Keratinocyte (primary cell): ENCODE measurements at places on chromosomes 7 and 10. TPM values are rescaled to one million over a fixed set of nuclear protein-coding genes. Genes with fewer than 3 reads are reported as not detected.

GNB2 gene
- polyA plus RNA-seq = 87.2 to 216 TPM (median 126 TPM) in 3 replicates

H2BK1 gene
- not detected in 3 replicates for polyA plus RNA-seq

MPP7 gene
- polyA plus RNA-seq = 4.9 to 6.5 TPM (median 6.3 TPM) in 3 replicates

ZNF655 gene
- polyA plus RNA-seq = 46.2 to 71.1 TPM (median 59.6 TPM) in 3 replicates

EBLN1 gene
- not detected in 3 replicates for polyA plus RNA-seq

ALKBH4 gene
- polyA plus RNA-seq = 3.1 to 5.5 TPM (median 3.7 TPM) in 3 replicates

PSD gene
- polyA plus RNA-seq = 0.10 to 0.81 TPM (median 0.11 TPM) in 3 replicates

GATAD1 gene
- 13.0 to 16.5 TPM (median 13.5 TPM) in 3 replicates for polyA plus RNA-seq

FGFR2 gene
- 12.8 to 23.9 TPM (median 20.6 TPM) in 3 replicates for polyA plus RNA-seq

OR6B1 gene
- polyA plus RNA-seq = not detected in 3 replicates

PFKFB3 gene
- polyA plus RNA-seq = 14.0 to 21.3 TPM (median 18.6 TPM) in 3 replicates

ZNF107 gene
- polyA plus RNA-seq = 2.9 to 5.5 TPM (median 3.8 TPM) in 3 replicates

SLC16A9 gene
- polyA plus RNA-seq = 2.1 to 4.5 TPM (median 2.8 TPM) in 3 replicates

EN2 gene
- 0.05 to 0.14 TPM (median 0.09 TPM) in 3 replicates for polyA plus RNA-seq

GRCh38 chr7:28904578-28905048, 53.5 kb downstream of the TRIL start:
- DNase-seq = no peak

DNA sequence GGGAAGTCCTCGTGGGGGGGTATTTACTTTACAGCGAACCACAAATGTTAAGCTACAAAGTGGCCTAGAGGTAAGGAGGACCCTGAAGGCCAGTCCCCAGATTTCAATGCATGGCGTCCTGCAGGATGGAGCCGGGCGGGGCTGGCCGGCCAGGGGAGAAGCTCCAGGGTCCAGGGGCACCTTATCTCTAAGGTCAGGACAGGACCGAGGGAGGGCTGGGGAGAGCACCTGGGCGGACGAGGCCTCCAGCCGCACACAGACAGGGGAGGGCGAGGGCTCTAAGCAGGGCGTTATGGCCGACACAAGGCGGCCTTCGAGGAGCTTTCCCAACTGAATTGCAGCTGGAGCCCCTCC, 96.4 kb upstream of the DIP2C start:
- DNase-seq = no peak

GRCh38 chr7:134083766-134084487, 43.2 kb upstream of the LRGUK start:
- no peak for DNase-seq

DNA sequence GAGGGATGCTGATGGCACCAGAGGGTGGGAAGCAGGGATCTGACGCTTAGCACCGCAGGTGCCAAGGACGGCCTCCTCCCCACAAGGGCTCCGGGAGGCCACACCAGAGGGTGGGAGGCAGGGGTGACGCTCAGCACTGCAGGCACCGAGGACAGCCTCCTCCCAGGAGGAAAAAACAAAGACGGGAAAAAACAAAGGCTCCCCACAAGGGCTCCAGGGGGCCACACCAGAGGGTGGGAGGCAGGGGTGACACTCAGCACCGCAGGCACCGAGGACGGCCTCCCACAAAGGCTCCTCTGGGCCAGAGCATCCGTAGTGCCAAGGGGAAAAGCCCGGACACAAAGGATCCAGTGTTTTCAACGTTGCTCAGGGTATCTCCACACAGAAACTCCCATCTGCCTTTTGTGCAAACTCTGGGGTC, 25.6 kb downstream of the DIP2C start:
- no peak for DNase-seq

GRCh38 chr10:70223728-70224127, 9.5 kb downstream of the PPA1 start:
- no peak for DNase-seq

- no peak for DNase-seq
These were observed 8.4 kb downstream of the PRKAG2 start for GRCh38 chr7:151868396-151869108.

- no peak for DNase-seq
These were observed 274.0 kb downstream of the DNAJB6 start for GRCh38 chr7:157610671-157611295.

DNA sequence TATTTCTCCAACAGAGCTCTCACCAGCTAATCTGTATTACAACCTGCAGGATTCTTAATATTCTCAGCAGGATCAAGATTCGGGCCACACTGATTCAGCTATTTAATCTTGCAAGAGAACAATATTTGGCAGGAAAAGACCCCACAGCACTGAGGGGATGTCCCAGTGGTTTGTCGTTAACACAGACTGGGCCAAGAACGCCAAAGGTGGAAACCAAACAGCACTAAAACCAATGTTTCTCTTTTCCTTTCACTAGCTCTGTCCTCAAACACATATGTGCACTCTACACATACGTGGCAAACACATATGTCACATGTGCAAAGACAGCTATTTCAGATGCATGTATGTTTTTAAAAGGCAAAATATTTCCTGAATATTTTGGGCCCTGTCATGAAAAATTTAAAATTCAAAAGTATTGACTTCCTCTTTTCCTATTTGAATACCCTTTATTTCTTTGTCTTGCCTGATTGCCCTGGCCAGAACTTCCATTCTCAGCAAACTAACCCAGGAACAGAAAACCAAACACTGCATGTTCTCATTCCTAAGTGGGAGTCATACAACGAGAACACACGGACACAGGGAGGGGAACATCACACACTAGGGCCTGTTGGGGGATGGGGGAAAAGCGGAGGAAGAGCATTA, 51.7 kb upstream of the NEBL start:
- DNase-seq = no peak

DNA sequence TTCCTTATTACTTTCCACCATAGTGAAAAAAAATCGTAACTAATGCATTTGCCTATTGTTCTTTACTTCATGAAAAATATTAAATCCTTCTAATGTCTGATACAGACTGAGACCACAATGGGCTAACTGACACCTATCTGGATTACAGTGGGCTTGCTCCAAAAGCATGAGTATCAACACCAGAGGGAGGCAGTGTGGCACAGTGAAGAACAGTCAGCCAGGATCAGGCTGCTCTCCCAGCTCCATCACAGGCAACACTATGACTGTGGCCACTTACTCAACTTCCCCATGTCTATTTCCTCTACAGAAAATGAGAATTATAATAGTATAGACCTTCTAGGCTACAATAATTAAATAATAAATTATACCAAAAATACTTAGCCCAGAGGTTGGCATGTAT, 97.2 kb downstream of the SLC25A13 start:
- DNase-seq = no peak

DNA sequence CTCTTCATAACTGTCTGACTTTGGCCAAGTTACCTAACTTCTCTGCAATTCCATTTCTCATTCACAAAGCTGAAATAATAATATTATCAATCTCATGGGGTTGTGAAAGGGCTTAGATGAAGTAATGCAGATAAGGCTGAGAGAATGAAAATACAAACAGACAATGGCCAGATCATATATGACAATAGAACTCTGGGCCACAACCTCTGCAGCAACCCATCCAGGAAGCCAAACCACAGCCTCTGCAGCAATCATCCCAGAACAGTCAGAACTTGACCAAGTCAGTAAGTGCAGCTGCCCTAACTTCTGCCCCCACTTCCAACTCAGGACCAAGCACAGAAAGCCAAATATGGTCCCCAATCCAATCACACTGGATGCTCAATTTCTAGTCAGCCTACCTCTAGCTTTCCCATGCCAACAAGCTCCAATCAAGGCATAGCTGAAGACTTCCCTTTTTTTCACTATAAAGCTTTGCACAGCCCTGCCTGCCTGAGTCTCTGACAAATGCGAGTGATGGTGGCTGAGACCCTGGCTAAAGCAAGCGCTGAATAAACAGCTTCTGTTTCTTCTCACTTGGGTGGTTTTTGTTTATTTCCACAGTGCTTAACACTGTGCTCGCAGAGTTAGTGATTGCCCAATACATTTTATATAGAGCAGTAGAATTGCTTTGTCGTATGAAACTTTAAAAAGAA, 34.8 kb upstream of the TNPO3 start:
- DNase-seq = no peak

DNA sequence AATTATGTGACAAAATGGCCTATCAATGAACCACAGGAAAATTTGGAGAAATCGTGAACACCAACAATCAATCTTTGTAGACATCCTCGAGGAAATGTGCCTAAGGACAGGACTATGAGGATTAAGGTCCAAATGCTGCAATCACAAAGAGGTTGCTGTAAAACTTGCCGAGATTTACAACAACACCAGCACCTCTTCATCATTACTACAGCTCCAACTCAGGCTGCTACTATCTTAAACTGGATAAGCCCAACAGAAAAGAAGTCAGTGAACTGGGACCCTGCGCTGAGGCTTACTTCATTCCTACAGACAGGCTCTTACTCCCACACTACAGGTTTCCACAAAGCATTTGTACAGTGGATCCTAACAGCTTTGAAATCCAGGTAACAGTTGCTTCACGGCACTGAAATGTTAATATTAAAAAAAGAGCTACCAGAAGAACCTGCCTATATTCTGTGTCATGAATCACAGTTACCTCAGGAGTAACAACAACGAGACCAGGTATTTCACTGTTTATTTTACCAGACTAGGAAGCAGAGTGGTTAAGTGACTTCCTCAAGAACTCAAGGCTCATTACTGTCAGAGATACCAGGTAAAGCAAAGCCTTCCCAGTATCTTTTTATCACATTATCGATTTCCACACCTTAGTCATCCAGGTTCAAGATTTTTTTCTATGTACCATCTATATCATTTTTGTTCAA, 23.9 kb downstream of the CACUL1 start:
- DNase-seq = no peak

GRCh38 chr7:138460176-138460648, at the start of gene TRIM24:
TRIM24 (plus strand) TSS chr7:138460259; CDS start chr7:138460549, 290 bp downstream.
- no peak for DNase-seq

- DNase-seq = no peak
These were observed 92.7 kb downstream of the CDK14 start for GRCh38 chr7:90688810-90689209.

DNA sequence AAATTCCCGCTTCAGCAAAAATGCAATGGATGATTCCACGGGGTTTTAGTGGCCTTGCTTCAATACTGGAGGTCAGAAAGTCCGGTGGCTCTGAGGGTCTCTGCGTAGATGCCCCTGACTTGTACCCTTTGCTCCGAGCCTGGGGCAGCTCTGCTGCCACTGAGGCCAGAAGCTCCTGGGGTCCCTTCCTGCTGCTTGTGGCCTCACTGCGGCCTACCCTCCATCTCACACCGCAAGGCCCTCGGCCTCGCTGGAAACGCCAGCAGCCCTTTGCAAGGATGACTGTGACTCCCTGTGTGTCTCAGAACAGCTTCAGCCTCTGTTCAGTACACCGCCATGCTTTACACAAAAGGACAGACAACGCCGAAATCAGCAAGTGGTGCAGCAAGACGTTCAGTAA, 244.8 kb downstream of the ACTR3B start:
- DNase-seq = no peak

- DNase-seq = no peak
These were observed 374.3 kb downstream of the RPS24 start for GRCh38 chr10:78407966-78408365.

DNA sequence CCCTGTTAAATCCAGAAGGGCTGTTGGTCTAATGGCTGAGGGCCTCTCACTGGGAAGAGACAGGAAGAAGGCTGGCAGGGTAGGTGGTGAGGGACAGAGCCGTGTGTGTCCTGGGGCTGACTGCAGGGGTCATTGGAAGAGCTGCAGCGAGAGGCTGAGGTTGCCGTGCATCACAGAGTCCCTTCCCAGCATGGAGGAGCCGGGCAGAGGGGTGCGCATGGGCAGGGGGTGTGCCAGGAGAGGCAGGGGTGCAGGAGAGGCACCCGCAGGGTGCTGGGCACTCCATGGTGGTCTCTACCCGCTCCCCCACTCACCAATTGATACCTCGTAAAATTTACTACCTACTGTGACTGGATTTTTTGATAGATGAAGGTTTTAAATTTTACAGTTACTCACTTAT, 124.3 kb downstream of the ACTR3B start:
- no peak for DNase-seq

DNA sequence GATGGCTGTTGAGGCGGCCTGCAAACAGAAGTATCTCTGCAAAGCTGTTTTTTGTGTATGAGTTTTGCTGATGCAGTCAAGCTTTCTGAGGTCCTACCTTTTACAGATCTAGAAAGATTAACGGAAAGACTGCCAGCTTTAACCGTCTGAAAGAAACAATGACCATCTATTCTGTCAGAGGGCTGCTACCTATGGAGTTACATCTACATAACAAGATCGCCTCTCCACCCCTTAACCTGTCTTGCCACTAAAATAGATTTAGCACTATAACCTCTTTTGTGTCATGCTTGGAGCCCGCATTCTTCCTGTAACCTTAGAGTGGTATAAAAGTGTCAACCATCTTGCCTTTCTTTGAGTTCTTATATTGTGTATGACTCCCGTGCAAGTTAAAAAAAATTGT, 291.2 kb downstream of the POM121L12 start:
- no peak for DNase-seq

GRCh38 chr7:157041514-157042277, 31.2 kb upstream of the MNX1 start:
- no peak for DNase-seq

- no peak for DNase-seq
These were observed 10.0 kb downstream of the IDI2 start for GRCh38 chr10:1015688-1016087.

- no peak for DNase-seq
These were observed 21.3 kb downstream of the FAM107B start for GRCh38 chr10:14753441-14753840.

DNA sequence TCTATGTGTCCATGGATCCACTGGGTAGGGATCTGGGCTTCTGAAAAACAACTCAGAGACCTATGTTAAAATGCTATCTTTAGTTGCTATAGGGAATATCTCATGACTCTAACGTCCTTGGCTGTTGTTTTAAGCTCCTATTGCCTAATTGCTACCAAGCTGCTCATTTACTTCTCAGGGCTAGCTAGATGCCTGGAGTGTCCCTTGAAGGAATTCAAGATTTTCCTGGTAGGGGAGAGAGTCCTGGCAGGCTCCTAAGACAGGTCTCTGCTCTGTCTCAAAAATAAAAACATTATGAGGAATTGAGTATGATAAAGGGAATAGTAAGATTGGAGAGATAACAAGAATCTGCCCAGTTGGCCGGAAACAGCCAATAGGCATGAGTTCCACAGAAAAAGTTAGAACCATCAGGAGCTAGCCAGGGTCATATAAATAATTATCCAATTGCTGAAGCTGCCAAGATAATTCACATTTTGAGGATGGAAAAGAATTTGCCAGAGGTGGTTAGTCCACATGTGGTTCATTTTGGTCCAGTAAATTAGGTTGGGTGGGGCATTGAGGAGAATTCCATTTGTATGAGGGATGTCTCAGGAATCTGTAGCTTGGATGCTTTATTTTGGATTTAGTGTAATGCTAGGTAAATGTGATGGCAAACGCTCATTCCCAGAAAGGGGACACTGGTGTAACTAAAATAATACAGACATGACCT, 362.7 kb upstream of the VSTM2A start:
- DNase-seq = no peak
